ENCODE measurements at places on chromosomes 6 and 20. TPM values are rescaled to one million over a fixed set of nuclear protein-coding genes. Genes with fewer than 3 reads are reported as not detected.

DNA sequence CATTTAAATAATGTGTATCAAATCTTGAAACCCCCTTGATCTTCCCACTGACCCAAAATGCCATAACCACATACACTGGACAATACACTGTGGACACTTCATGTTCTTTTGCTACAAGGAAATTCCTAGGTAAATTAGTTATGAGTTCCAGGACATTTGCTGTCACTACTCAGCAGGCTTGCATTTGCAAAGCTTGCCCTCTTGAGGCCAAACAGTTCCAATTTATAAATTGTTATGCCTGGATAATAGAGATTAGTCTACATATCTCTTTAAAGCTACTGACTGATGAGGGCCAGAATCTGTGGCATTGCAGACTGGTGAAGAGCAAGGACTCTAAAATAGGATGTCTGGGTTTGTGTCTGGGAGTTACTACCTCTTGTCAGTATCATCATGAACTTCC, 17.4 kb upstream of the RAB32 start:
- no peak for DNase-seq

DNA sequence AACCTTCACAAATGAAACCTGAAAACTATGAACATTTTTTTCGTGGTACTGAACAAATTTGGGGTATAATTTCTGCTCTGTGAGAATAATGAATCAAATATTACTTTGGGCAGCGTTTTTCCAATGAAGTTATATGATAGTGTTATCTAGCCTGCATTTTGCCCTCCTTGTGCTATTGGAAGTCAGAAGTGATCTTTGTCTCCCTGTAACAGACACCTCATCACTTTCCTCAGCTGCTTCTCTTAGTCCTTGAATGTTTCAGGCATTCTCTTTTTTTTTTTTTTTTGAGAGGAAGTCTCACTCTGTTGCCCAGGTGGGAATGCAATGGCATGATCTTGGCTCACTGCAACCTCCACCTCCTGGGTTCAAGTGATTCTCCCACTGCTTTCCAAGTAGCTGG, 10.2 kb downstream of the DDX27 start:
- no peak for DNase-seq

DNA sequence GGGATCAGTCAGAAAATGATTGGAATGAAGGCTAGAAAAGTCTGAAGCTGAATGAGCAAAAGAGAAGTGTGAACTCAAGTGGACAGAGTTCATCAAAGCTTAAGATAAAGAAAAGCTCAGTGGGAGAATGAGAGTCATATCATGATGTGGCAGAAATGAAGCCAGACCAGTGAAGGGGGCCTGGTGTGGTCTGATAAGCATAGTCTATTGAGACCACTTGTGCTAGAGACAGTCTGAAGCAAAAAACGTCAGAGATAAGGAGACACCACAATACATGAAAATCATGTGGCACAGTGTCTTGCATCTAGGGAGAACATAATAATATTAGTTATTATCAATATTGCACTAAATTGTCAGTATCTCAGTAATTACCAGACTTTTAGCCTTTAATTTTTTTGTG, 601.5 kb downstream of the UTRN start:
- DNase-seq, result no peak

DNA sequence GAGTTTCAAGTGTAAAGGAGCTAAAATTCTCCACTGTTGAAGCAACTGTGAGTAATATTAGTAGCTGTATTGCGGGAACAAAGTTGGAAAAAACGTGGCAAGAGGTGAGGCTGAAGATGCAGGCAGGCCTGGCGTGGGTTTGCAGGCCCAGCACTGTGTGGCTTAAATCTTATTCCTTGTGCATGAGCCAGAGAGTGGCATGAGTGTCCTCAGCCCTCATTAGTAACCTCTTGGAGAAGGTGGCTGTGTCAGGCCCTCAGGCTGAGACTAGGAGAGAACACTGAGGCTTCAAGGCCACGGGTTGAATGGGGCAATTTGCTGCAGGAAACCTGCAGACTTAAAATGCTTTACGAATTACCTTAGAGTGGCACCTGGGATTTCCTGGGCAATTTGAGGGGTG, 372.7 kb upstream of the CITED2 start:
- DNase-seq, result no peak

DNA sequence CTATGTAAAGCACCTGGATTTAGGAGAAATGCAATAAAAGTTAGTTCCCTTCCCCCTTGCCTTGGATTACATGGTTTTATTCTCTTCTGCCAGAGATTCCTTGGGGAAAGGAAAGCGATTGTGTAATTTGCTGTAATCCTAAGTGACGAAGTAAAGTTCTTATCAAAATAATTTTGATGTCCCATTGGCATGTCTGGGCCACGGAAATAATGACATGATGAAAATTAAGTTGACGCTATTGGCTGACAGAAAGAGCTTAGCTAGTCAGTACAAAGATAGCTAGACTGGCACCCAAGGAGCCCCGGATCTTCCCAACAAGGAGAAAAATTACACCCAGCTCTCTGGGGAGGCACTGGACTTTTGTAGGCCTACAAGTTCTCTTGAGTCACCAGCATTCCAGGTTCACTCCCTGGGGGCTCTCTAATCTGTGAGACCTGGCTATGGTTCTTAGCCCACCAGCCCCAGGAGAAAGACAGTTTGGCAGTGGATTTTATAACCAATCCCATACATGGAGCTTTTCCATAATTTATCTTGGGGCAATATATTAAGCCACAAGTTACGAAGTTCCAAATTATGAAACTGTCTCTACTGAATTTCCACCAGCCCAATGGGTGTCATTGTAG, 59.9 kb downstream of the FOXA2 start:
- DNase-seq, result no peak

Gene CLIC5
- not detected for total RNA-seq

Gene GSTA1
- total RNA-seq, result not detected
